ENCODE measurements at places on chromosomes 11 and 22. TPM values are rescaled to one million over a fixed set of nuclear protein-coding genes. Genes with fewer than 3 reads are reported as not detected.

GLYAT gene
- polyA plus RNA-seq, result 480 TPM

FZD4 gene
- 21.4 TPM for polyA plus RNA-seq

NOX4 gene
- polyA plus RNA-seq, result 370 TPM

ZBTB44 gene
- polyA plus RNA-seq, result 13.1 TPM

TUBA8 gene
- polyA plus RNA-seq, result 5.9 TPM

DEPDC7 gene
- polyA plus RNA-seq, result 11.0 TPM

CCDC87 gene
- 0.13 TPM for polyA plus RNA-seq
